Activated T-helper 1 cell treated with anti-CD3 and anti-CD28 coated beads, Interleukin-2, amount 50 U/mL, for 16 hours (primary cell): ENCODE measurements at places on chromosomes 5 and 9.

DNA sequence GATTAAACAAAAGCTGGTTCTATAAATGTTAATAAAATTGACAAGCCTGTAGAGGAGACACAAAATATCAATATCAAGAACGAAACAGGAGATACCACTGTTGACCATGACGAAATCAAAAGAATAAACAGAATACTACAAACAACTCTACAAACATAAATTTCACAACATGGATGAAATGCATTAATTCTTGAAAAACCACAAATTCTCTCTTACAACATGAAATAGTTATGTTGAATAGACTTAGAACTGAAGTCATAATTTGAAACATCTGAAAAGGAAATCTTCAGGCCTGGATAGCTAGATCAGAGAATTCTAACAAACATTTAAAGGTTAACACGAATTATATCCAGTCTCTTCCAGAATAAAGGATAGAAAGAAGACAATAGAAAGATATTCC lies 6.9 kb upstream of the SPATA31C1 start:
- DNase-seq, result no peak

DNA sequence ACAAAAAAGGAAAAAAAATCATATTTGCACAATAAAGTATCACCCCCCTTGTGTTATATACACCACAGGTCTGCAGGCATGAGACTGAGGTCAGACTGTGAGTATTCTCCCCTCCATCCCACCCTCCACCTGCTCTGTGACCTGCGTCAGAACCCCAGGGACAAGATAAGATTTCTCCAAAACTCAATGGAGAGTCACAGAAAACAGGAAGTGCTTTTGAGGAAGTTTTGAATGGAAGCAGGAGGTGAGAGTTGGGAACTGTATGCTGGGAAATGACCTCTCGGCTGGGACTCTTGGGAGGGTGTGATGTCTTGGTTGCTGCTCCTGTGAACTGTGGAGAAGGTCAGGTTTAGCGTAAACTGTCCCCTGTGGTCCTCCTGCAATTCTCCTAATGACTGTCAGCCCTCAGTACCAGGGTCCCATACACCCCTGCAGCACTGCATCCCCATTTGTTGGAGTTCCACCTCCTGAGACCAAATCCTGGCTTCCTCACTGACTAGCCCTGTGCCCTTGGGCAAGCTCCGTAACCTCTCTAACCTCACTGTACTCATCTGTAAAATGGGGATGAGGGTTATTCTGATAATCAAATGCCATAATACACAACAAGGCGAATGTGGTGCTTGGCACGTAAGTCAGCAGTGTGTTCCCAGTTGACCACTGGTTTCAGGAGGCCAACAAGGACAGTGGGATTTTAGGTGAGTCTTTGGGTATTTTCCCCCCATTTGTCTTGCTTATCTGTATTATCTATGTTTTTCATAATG lies 6.9 kb upstream of the CTSL start:
- no peak for DNase-seq

- DNase-seq, result no peak
Observed at GRCh38 chr9:95230046-95230445, 87.5 kb downstream of the FANCC start.

DNA sequence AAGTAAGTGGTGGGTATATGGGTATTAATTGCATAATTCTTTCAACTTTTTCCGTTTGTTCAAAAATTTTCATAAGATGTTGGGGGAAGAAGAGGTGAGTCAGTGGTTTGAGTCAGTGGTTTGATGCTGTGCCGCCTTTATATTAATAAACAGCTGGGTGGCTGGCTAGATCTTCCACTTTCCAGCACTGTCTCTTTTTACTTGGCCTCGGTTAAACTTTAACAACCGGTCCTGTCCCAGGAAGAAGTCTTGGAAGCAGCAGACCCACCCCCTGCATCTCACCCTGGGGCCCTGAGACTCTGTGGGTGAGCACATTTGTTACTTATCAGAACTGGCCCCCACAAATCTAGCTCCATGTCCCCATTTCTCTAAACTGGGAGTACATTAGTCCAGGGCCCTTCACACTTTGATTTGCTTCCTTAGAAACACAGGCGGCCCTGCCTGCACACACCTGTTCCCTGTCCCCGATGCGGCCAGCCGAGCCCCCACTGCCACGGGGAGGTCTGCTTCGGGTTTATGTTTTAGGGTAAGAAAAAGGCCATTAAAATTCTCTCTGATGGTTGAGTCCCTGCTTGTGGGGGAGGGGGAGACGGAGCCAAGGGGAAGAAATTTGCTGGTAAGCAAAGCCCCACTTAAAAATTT lies 90.7 kb downstream of the PTCH1 start:
- DNase-seq, result no peak

DNA sequence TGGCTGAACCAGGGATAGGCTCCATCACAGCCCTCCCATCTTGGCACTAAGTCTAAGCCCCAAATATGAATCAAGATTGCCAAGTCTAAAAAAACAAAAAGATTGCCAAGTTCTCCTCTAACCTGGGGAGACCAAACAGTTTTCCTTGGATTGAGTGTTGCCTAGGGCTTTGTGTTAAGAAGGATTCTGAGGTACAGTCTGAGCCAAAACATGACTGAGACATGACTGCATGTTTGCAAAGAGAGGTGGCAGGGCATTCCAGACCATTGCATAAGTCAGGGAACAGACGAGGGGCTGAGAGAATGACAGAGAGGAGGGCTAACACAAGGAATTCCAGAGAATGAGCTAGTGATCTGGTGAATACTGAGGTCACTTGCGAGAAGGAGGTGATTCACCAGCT lies 11.4 kb downstream of the LAMC3 start:
- DNase-seq, result no peak

DNA sequence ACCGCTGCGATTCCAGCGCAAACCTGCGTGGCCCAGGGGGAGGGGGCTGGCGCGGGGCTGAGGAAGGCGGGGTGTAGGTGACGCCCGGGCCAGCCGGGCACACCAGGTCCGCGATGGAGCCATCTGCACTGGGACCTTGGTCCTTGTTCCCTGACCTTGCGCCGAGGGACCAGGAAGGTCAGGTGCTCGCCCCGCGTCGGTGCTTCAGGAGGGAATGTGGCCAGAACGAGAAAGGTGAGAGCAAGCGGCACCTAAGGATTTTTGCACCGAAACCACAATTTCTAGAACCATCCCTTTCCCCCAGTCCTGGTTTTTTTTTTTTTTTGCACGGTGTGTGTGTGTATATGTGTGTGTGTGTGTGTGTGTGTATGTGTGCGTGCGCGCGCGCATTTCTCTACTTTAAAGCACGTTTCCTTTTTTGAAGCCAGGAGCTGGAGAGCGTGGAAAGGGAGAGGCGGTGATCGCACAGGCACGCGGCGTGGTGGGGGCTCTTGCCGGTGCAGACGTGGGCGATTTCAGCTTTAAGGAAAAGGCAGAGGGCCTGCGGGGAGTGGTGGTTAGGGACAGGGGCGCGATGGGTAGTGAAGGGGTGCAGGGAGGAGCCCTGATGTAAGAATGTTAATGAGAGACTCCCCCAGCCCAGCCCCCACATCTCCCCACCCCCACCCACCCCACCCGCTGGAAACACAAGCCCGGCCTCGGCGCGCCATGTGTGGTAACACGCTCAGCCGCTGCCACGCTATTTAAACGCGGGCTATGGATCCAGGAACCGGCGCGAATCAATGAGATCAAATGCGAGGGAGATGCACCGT lies at the start of gene NPR3:
Gene NPR3, plus strand, starts transcription at position 772 of the 812 bp plus-strand sequence. CDS start 456 bp downstream, outside the sequence.
- no peak for DNase-seq

- no peak for DNase-seq
Observed at GRCh38 chr9:125694478-125694877, 12.5 kb downstream of the MAPKAP1 start.

GRCh38 chr5:134138416-134139376 lies 24.2 kb downstream of the TCF7 start:
- peak; percentile 3 for DNase-seq

GRCh38 chr5:176952531-176953193 lies 53.5 kb upstream of the HK3 start:
- no peak for DNase-seq

- DNase-seq, result no peak
Observed at GRCh38 chr5:34676416-34676815, 20.3 kb downstream of the RAI14 start.

DNA sequence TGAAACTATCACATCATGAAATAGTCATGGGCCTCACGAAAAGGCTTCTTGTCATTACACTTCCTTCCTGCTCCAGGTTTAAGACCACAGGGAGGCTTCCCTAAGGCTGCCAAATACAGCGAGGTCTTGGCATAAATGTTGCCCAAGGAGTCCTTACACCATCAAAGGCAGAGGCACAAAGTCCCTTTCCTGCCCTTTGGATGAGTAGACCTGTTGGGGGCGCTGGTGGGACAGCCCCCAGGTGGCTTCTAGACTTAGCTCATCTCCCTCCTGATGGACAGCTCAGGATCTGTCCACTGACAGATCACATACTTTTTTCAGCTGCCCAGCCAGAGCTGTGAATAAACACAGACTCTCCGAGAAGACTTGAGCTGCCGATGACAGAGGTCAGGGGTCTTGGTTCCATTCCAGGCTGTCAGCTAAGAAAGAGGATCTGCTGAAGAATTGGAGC lies 15.5 kb upstream of the MEGF9 start:
- DNase-seq, result no peak

DNA sequence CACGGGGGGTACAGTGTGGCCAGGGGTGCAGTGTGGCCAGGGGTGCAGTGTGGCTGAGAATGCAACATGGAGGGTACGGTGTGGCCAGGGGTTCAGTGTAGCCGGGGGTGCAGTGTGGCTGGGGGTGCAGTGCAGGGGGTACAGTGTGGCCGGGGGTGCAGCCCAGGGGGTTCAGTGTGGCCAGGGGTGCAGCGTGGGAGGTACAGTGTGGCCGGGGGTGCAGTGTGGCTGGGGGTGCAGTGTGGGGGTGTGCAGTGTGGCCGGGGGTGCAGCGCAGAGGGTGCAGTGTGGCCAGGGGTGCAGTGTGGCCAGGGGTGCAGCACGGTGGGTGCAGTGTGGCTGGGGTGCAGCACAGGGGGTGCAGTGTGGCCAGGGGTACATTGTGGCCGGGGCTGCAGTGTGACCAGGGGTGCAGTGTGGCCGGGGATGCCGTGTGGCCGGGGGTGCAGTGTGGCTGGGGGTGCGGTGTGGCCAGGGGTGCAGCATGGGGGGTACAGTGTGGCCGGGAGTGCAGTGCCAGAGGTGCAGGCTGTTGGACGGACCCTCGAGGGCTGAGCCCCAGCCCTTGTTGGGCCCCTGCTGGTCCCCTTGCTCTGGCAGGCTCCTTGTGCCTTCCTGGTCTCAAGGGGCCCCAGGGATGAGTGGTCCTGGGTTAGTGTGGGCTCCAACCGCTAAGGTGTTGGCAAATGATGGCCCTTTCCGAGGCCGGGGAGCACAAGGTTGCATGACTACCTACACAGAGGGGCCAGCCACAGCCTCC lies 17.9 kb downstream of the TPPP start:
- DNase-seq, result no peak

DNA sequence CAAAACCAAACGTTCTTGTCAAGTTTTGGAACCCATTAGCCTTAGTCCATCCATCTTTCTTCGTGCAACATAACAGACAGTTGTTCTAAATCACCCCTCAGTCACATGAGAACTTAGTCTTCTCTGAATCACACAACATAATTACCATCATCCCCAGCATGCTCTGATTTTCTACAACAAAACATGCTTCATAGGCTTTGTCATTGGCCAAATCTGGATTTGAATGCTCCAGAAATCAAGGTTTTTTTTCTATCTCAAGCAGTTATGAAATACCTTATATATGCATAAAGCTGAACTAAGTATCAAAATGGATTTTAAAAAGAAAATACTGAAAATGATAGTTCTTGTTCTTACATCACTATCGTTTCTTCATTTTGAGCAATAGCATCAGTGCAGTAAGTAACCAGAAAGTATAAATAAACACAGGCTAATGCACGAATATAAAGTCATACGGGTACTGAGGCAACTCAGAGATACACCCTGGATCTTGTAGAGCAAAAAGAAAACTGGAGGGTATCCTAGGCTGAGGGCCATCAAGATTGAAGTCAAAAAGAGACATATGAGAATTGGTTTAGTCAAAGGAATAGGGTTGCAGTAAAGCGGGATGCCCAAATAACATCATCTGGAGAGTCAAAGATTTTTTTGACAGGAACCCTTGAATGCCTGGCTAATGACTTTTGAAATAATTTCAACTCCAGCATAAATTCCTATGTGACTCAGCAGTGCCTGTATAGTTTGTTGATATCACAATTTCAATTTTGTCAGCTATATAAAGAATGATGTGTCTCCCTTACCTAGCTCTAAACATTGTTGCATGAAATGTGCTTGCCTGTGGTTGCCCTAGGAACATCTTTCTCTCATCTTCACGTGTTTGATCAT lies 164.7 kb downstream of the ADAMTSL1 start:
- DNase-seq, result no peak

GRCh38 chr5:161009817-161010216 lies 157.8 kb upstream of the ATP10B start:
- no peak for DNase-seq

- DNase-seq, result no peak
Observed at GRCh38 chr5:63245271-63245670, 666.7 kb downstream of the LRRC70 start.

GRCh38 chr9:84480071-84480470 lies 139.5 kb upstream of the SLC28A3 start:
- no peak for DNase-seq

- DNase-seq, result no peak
Observed at GRCh38 chr5:24855485-24855884, 210.7 kb upstream of the CDH10 start.
